ENCODE measurements at places on chromosomes 2 and 18.

DNA sequence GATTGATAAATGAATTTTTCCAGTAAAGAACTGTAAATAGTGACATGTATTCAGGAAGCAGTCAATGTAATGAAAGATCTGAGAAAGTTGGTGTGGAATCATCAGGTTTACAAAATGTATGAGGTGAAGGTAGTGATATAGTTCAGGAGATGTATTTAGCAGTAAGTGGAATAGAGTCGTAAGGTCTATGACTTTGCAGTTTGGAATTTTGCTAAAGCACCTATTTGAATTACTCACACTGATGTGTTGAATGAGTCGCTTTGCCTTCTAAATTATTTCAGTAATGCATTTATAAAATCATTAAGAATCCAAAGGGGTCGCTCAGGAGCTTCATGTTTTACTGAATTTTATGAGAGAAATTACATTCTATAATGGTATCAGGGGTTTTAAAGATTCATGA is 713.7 kb downstream of the DSC3 start:
- DNase-seq = no peak

- DNase-seq = no peak
These were observed 140.2 kb downstream of the BCL11A start for GRCh38 chr2:60413069-60413813.

DNA sequence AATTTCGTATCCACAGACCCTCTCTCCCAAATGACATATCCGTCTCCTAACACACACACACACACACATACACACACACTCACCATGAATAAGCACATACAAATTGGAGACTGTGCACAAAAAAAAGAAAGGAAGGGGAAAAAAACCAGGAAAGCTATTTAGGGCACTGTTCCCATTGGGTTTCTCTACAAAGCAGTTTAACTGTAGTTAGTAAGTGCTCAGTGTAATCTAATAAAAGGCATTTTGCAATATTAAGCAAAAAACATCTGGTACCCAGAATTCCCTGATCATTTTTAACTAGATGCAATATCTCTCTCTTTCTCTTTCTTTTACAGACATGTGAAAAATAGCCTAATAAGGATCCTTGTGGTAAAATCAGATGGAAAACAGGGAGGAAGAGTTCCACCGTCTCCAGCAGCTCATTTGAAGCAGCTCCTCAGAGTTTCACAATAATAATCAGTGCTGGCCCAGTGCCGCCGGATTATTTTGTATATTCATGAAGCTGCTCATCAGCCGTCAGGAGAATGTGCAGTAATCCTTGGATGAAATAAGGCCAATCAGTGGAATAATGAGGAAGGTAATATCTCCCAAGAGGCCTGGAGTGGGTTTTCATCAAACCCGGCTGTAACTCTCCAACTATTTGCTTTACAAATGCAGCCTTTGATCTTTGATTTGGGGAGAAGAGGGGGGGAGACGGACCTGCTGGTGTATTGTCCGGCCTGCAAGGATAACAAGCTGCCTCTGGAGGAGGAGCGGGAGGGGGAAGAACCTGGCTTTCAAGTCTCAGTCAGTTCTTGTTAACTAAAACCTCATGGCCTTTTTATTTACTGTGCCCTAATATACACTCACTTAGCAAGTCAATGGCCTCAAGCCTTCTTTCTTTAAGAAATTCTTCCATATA is 227.6 kb upstream of the SMIM21 start:
- DNase-seq = no peak

- DNase-seq = no peak
These were observed 172.9 kb downstream of the SLC8A1 start for GRCh38 chr2:40279001-40279400.

GRCh38 chr2:241987726-241988125 is 118.2 kb downstream of the RTP5 start:
- DNase-seq = no peak

GRCh38 chr2:38187541-38188011 is 111.6 kb upstream of the CYP1B1 start:
- peak; percentile 19 for DNase-seq

- DNase-seq = no peak
These were observed 874 bp downstream of the WDR43 start for GRCh38 chr2:28895189-28895893.

- DNase-seq = no peak
These were observed 137.1 kb downstream of the ZEB2 start for GRCh38 chr2:144382849-144383248.

GRCh38 chr18:25284861-25285550 is 67.0 kb downstream of the ZNF521 start:
- no peak for DNase-seq

GRCh38 chr2:41736105-41736567 is 311.7 kb upstream of the PKDCC start:
- no peak for DNase-seq

DNA sequence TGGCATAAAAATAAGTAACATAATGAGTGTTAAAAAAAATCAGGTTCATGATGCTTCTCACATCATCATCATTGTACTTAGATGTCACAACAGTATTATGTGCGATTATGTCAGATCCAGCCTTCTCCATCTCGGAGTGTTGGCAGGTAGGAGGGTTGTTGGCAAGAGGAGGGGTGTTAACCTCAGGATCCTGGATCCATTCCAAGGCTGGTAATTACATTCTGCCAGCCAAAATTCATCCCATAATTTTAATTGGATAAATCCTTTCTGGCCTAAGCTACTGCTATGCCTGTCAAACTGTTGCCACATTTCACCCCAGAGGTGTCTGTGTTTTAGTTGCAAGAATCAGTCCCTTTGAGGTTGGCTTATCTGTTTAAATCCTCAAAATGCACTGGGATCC is 891 bp upstream of the FTCDNL1 start:
- DNase-seq = peak; percentile 20

- no peak for DNase-seq
These were observed 697.1 kb downstream of the SOCS6 start for GRCh38 chr18:70985948-70986347.

- DNase-seq = no peak
These were observed 24.5 kb downstream of the ELAC1 start for GRCh38 chr18:50992351-50992762.

GRCh38 chr2:240195316-240195861 is 54.9 kb upstream of the OTOS start:
- DNase-seq = no peak

DNA sequence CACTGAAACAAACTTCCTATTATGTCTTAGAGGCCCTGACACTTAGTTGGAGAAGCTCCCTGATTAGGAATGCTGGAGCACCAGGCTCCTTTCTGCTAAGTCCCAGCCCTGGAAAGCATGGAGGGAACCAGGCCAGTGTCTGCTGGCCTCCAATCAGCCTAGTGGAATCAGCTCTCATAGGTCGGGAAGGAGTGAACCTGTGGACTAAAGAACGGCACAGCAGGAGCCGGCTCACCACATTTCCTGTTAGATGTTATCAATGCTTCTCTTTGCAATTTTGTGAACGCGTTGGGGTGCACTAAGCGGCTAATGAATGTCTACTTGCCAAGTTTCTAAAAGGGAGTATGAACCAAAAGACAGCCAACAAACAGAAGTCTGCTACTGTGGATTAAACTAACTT is 296.6 kb downstream of the NAPG start:
- no peak for DNase-seq

DNA sequence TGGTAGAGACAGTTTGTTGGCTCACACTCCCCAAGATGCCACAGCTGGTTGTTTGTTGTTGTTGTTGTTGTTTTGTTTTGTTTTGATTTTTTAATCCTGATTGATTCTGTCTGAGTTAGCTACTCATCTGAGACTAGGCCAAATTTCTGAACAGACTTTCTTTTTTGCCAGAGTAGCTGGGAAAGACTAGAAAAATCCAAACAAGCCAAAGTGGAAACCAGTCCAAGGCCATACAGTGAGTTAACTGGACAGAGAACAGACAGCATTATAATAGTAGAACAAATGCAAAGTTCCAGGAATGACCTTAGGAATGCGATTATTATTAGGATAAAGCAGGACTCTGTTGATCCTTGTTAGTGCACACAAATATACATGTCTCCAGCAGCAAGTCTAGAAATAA is 43.8 kb upstream of the CYP26B1 start:
- no peak for DNase-seq

DNA sequence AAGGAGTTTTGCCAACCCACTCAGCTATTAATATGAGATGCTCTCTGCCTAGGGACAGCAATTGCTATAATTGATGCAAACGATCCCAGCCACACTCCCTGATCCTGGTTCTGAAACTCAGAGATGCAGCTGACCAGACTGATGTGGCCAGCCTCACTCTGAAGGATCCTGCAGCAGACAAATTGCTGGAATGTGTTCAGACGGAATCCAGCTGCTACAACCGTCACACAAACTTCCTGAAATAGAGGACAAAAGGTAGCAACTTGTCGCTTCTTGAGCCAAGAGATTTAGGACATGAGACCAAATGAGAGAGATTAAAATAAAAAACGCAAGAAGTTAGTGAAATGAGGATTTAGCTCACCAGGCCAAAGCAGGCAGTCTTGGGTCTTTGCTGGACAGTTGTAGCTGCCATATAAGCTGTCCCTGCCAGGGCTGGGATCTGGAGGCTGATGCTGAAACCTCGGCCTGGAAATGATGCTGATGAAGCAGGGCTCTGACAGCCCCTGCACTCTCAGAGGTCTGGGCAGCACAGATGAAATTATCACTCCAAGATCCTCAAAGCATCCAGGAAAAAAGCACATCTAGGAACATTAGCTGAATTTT is 8.3 kb upstream of the YWHAQ start:
- no peak for DNase-seq

GRCh38 chr2:50614056-50614455 is 417.9 kb downstream of the NRXN1 start:
- DNase-seq = no peak

- DNase-seq = no peak
These were observed 360.3 kb downstream of the TGIF1 start for GRCh38 chr18:3810296-3810695.

GRCh38 chr2:86372133-86372532 is 34.7 kb upstream of the REEP1 start:
- no peak for DNase-seq

DNA sequence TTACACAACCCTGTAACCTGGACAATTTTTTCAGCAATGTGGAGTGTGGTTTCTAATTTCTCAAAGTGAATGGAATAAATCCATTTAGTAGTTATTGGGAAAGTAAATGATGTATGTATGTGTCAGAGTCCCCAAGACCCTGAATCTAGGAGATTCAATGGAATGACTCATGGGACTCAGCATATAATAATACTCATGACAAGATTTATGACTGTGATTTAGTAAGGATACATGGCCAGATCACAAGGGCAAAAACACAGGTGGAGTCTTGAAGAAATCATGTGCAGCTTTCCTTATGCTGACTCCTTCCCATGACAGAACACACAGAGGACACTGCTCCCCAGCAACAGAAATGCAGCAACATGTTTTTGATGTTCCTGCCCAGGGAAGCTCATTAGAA is 1877.7 kb upstream of the LRRTM1 start:
- DNase-seq = no peak

DNA sequence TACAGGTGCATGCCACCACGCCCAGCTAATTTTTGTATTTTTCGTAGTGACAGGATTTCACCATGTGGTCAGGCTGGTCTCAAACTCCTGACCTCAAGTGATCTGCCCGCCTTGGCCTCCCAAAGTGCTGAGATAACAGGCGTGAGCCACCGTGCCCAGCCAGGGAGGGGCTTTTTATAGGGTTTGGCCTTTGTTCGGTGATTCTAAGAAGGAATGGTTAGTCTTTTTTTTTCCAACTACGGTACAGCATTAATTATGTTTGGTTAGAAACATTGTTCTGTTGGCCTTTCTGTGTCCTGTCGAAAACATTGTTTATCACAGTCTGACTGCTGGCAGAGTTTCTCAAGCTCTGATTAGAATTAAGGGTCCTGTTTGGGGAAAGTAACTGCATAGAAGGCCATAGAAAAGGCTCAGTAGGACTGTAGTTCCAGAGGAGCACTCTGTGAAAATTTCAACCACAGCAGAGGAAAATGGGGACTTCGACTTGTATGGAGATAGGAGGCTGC is 19.3 kb upstream of the SMCHD1 start:
- DNase-seq = no peak

GRCh38 chr2:231326404-231326803 is 69.1 kb upstream of the B3GNT7 start:
- DNase-seq = no peak

DNA sequence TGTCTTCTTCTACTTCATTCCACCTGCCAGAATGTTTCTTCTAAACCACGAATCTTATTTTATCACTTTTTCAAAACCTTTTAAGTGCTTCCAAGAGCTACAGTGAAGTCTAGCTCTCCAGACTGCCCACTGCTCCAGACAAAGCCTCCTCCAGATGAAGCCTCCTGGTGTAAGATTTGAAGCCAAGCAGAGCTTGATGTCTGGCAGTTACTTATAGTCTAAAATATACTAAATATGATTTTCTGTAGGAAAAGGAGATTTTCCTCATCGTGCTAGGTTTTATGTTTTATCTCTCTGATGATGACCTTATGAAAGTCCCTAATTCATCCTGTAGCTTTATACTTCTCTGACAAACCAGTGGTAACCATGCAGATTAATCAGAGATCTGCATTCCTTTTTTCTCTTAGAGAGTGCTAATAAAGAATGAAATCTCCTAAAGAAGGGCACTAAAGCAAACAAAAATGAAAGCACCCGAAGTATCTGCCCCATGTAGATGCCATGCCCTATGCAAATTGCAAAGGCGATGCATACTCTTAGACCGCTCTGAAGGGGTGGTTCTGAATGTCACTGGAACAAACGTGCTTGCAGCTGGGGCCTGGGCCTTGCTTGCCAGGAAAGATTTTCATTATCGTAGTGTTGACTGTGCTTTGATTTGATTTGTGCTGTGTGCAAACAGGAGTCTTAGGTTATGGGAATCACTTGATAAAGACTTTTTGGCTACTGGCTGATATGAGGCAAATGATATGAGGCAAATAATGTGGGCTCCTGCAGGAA is 314.2 kb downstream of the PID1 start:
- DNase-seq = no peak

DNA sequence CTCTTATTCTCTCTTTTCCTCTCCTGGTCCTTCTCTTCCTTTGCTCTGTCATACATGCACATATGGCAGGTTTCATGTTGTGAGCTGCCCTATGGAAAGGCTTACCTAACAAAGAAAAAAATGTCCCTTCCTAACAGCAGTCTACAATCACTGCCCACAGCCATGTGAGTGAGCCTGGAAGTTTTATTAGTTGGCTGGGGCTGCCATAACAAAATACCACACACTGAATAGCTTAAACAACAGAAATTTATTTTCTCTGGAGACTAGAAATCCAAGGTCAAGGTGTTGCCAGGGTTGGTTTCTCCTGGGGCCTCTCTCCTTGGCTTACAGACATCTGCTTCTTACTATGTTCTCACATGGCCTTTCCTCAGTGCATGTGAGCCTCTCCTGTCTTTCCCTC is 142.1 kb downstream of the TRIB2 start:
- DNase-seq = no peak

GRCh38 chr18:78511666-78512601 is 467.7 kb upstream of the SALL3 start:
- no peak for DNase-seq

- peak; percentile 47 for DNase-seq
These were observed 22.2 kb upstream of the TTC39C start for GRCh38 chr18:23992089-23992940.

DNA sequence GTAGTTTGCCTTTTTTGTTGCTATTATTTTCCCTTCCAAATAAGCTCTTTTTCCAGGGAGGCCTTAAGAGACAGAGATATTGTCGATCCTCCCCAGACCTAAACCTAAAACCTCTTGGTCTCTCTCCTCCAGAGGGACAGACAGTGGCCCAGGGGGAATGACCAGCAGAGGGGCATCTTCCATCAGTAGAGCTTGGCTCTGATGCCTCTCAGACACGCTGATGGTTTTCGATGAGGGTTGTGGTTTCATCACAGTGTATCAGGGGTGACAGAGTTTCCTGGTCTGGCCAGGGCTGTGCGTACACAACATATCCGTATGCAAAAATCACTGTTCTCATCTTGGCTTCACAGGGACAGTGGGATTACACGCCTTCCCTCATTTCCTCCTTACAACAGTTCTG is 68.6 kb downstream of the GATA6 start:
- no peak for DNase-seq
